ENCODE measurements at places on chromosomes 3 and 15.

DNA sequence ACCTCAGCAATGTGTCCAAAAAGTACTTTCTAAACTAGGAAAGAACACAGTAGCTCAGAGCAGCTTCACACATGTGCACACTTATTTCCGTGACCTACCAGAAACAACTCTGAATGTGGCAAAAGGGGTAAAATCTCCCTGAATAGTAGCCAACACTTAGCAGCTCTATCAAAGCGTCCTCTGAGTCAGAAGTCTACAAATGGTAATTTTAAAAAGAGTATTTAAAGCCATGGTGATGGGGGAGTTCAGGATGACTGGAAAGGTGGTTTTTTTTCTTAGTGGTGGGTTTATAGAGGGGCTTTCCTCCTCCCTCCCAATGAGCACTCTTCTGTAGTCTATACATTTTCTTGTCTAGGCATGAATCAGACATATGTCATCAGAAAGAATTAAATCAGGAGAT is 223.8 kb upstream of the PRICKLE2 start:
- no peak for DNase-seq

GRCh38 chr15:58952751-58953150 is 19.3 kb upstream of the SLTM start:
- no peak for DNase-seq

GRCh38 chr3:29268651-29269050 is 12.2 kb upstream of the RBMS3 start:
- DNase-seq, result no peak

GRCh38 chr3:183073839-183074238 is 25.5 kb downstream of the MCCC1 start:
- no peak for DNase-seq

GRCh38 chr3:185152410-185153170 is at the start of gene C3orf70:
C3orf70 (minus strand) TSS chr3:185153060; CDS start chr3:185152823, 237 bp downstream.
- DNase-seq, result peak; percentile 33

DNA sequence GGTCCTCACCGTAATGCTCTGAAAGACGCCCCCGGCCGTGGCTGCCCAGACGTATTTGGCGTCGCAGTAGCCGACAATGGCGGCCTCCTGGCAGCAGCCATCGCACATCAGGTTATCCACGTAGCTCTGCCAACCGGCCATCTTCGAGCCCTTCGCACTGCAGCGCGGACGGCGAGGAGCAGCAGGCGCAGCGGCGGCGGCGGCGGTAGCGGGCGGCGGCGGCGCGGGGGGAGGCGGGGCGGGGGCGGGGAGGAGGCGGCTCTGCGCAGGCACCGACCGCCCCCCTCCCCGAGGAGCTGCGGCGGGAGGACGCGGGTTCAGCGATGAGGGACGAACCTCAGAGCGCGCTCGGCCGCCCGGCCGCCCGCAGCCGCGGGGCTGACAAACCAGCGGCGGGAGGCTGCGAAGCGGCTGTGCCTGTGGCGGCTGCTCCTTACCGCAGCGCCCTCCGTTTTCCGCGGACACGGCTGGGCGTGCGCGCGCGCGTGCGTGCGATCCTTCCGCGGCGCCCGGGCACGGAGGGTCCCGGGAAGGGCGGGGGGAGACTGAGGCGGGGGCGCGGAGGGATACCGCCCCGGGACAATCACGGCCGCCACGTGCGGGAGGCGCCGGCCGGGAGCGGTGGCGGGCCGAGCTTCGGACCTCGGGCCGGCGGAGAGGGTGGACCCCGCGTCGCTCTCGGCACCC is at the start of gene PFN2:
Gene PFN2 (minus strand): TSS at position 180 of the 687 bp plus-strand sequence. CDS start 39 bp downstream, at position 141.
- DNase-seq, result peak; percentile 52

DNA sequence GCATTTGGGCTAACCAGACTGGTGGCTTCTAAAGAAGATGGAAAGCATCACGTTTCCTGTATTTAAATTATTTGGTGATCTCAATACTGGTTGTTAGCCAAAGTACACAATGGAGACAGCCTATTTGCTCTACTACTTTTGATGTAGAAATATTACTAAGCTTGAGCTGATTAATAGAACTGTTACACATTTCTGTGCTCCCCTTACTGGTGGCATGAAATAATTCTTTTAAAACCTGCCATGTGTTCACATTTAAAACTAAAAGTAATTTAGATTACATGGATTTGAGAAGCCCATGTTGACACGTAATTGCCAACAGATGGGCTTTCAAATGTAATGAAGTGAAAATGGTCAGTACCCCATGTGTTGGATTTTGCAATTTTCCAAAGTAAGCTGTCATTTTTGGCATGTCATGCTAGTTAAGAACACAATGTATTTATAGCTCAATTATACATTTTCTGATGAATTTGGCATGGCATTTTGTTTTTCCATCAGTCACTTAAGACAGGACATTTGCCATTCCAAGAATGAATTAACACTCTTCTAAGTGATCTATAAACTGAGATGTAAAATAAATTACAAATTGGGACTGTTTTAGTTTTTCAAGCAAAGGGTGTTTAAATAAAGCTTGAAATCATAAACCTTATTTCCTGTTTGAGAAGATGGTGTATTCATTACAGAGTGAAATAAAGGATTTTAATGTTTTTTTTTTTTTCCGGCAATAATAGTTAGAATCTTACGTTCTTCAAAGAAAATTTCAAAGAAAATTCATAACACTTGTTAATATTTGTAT is 10.8 kb upstream of the RARRES1 start:
- DNase-seq, result no peak

DNA sequence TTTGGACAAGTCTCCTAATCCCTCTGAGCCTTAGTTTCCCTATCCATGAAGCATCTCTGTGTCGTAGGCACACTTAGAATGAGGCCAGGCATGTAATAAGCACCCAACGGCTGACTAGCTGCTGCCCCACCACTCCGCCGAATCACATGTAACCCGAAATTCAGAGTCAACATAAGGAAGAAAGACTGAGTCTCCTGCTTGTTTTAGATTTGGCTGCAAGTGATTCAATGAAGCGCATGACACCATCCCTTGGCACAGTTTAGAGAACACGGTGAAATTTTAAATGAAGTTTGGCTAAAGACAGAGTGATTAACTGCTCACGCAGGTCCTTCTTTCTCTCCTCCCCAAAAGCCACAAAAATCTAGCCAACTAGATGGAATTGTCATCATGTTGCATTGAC is 279.2 kb downstream of the TLE3 start:
- no peak for DNase-seq

DNA sequence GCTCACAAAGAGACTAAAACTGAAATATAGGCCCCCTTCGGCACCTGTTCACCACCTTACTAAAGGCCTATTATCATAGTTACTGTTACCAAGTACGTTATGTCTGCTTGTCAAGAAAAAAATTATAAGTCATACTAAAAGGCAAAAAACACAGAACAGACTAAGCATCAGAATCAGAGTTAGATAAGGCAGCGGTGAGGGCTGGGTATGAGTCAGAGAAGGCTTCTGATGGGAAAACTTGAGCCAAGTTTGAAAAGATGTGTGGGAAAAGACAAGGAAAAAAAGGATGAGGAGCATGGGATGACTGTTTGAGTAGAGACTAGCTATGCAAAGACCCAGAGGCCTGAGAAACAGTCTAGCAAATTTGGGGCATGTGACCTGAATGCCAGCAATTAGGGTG is 387.2 kb upstream of the SGO1 start:
- no peak for DNase-seq

DNA sequence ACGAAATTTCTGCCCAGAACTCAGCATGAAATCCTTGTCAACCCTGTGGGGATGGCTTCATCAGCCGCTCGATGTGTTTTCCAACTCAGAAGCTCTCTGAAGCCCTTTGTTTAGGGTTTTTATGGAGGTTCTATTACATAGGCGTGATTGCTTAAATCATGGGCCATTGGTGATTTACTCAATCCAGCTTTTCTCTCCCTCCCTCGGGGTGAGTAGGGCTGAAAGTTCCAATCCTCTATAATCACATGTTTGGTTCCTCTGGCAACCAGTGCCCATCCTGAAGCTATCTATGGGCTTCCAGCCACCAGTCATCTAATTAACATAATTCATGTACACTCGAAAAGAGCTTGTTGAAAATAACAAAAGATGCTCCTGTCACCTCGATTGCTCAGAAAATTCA is 51.6 kb downstream of the GATM start:
- DNase-seq, result no peak

DNA sequence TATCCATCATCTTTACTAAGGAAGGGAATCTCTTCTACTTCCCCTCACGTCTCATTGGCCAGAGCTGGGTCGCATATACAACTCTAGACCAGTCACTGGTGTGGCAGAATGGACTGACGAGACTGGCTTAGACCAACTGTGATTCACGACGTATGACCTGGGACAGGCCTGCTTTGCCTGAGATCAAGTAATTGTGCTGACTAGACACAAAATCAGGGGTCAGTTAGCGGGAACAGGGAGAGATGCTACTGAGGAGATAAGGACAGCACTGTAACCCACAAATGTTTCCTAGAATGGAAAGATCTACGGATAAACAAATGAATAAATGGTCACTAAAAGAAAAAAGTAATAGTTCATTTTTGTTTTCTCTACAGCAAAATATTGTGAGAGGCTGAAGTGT is 308.3 kb downstream of the MAGI1 start:
- DNase-seq, result no peak

DNA sequence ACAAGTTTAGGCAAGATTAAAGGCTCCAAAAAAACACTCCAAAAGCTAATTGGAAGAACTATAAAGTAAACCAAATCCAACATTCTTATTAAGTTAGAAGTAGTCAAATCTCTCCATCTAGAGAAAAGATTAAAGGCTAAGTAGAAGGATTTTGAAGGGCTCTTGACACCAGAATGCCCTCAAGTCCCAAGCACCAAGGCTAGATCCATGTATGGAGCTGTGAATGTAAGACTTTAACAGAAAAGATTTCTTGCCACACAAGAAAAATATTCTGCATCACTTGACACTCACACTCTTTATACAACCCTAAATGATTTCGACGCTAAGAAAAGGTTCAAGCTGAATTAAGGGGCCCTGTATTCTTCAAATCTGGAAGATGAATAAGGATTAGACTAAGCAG is 345.2 kb downstream of the VGLL3 start:
- no peak for DNase-seq

- no peak for DNase-seq
Observed at GRCh38 chr3:48414376-48415250, 15.3 kb downstream of the PLXNB1 start.

DNA sequence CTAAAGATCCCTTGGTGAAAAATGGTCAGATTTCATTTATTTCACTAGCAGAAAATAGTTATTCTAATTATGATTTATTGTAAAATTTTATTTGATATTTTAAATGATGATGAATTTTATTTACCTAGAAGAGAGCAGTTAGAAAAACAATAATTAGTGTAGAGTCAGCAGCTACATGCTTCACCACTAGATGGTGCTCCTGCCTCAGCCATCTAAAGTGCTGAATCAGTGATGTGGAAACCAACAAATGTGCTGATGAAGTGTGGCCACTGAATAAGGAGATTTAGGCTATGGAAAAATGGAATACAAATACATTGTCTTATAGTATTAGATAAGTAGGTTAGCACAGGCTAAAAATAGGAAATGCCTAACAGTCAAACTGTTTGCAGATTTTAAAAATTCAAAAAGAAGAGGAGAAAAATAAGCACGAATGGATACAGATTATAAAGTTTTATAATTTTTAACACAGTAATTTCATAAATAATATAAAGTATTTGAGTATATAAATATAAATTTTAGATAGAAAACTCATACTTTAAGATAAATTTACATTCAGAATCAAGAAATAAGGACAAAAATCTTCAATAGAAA is 109.8 kb downstream of the PPP2R3A start:
- peak; percentile 87 for DNase-seq

All from activated naive CD4-positive, alpha-beta T cell treated with anti-CD3 and anti-CD28 coated beads for 36 hours (primary cell).